Lung microvascular endothelial cell (primary cell): ENCODE measurements at places on chromosomes 3 and 15.

GRCh38 chr3:124353691-124354090 lies 361.8 kb upstream of the ROPN1 start:
- DNase-seq, result no peak

DNA sequence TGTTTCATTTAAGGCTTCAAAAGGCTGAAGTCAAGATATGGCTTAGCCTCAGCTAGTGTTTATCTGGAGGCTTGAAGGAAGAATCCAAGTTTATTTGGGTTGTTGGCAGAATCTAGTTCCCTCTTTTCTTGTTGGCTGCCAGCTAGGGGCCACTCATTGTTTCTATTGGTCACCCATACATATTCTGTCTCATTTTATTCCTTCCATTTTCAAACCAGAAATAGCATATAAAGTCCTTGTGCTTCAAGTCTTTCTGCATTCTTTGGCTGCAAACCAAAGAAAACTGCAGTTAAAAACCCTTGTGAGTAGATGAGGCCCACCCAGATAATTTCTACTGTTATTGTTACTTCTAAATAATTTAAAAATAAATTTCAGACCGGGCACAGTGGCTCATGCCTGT lies 301.7 kb downstream of the OXSM start:
- DNase-seq, result no peak

DNA sequence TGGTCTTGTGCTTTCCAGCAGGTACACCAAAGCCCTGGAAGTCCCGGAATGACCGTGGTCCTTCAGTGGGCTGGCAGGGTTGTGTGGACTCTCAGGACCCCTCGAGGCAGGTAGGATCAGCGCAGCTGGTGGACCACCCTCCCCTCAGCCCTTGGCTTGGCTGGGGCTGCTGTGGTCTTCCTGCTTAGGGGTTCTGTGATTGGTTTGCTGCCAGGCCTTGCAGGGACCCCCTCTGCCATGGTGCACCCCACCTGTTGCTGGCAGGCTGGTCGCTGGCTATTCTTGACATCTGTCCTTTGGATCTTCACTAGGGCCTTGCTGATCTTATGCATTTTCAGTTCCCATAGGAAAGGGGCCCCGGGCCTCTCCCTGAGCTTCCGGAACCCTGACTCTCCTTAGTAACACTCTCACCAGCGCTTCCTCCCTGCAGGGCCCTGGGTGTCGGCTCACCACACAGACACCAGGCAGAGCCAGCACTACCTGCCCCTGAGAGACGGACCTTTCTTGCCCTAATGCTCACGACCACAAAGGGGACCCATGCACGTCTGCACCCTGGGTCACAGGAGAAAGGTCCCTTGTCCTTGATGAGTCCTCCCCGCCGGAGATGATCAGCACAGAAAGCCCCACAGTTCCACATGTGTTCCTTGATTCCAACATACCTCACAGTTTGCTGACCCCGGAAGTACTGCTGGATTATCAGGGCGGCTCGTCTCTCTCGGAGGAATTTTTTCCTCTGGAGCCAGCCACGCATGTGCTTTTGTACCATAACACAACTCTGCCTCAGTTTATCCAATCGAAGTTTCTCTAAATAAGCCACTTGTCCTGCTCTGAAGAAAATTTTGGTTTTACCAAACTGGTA lies 51.7 kb downstream of the MYO5C start:
- no peak for DNase-seq

DNA sequence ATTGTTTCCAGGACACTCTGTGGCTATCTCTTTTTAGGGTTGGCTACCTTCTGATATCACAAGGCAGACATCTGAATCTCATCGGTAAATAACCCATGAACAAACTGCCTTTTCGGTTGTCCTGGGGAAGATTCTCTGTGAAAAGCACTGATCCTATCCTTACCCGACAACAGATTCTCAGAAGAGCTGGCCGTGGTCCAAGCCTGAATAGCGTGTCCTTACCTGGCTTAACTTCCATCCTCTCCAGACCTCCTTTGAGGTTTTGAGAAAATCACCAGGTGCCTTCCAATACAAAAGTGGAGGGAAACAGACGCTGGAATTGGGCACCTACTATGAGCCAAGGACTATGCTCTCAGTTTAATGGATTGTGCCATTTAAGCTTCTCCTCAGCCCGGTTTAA lies 87.4 kb upstream of the ARHGEF3 start:
- no peak for DNase-seq

- no peak for DNase-seq
These were observed 3.9 kb downstream of the TMED3 start for GRCh38 chr15:79314811-79315210.

DNA sequence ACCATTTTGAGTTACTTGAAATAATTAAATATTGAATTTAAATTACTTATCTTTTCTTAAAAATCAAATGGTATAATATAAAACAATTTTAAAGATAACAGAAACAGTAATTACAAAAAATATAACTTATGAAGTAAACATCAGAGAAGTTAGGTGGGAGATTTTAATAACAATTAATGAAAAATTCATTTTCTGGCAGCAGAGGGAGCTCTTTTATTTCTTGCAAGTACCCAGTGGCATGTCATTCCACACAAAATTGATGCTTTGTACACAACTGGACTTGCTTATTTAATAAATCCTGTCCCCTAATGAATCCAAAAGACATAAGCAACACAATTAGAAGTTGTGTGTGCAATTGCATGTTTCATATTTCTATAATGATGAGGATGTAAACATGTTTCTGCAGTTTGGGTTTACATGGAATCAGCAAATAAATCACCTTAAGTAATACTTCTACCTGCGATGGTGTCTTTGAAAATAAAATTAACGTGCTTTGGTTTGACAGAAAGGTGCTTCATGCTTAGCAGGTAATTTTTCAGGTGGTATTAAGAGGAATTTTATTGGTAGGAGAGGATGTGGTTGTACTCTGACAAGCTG lies 861.3 kb downstream of the ZPLD1 start:
- DNase-seq, result no peak

DNA sequence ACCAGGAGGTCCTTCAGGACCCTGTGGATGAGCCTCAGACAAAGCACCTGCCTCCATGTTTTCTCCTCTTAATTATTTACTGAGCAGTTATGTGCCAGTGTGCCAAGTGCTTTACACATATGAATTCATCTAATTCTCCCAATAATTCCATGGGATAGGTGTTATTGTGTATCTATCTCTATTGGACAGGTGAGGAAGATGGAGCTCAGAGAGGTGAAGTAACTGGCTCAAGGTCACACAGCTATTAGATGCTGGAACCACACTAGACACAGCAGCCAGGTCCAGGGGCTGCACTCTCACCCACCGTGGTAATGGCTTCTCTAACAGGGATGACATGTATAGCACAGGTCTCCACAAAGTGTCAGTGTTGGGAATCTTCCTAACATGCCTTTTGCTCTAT lies 70.2 kb downstream of the TLE3 start:
- DNase-seq, result no peak

DNA sequence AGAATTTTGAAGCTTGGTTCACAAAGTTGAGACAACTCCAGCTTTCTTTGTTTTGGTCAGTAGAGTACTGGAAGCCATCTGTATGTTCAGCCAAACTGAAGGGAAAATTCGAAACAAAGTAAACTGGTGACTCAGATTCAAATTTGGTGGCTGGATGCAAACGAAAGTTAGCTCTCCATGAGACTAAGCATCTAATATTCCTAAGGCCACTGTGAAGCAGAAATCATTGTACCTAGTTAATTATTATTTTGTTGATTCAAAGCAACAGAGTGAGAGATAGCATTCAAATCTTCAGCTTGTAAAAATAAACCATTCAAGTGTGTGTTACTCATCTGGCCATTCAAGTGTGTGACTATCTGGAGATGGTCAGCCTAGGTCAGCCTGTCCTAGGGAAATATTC lies 42.1 kb downstream of the NR2F2 start:
- DNase-seq, result no peak

DNA sequence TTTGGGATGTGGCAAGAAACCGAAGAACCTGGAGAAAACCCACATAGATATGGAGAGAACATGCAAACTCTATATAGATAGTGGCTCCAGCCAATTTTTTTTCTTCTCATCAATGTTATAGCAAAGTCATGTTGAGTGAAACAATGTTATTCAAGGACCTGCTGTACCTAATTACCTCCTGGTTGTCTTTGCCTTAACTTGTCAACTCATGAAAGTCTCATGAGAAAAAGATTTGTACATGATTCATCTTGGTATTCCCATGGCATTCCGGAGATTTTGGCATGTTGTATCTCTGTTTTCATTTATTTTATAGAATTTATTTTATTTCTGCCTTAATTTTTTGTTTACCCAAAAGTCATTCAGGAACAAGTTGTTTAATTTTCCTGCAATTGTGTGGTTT lies 303.8 kb upstream of the CDIN1 start:
- DNase-seq, result no peak

GRCh38 chr3:187931101-187931500 lies 185.8 kb upstream of the BCL6 start:
- DNase-seq, result no peak

- no peak for DNase-seq
These were observed 19.7 kb downstream of the GPR171 start for GRCh38 chr3:151183265-151183671.

GRCh38 chr3:125160606-125161371 lies 51.8 kb downstream of the SLC12A8 start:
- DNase-seq, result peak; percentile 30

GRCh38 chr3:183117056-183117455 lies 17.8 kb upstream of the MCCC1 start:
- no peak for DNase-seq

GRCh38 chr3:71428841-71429596 lies 154.5 kb downstream of the FOXP1 start:
- DNase-seq, result peak; percentile 96

GRCh38 chr3:194925614-194926013 lies 239.9 kb downstream of the FAM43A start:
- DNase-seq, result no peak

- DNase-seq, result no peak
These were observed 49.1 kb downstream of the CMTM7 start for GRCh38 chr3:32440611-32441350.

GRCh38 chr3:125262161-125262560 lies 49.6 kb upstream of the SLC12A8 start:
- no peak for DNase-seq

DNA sequence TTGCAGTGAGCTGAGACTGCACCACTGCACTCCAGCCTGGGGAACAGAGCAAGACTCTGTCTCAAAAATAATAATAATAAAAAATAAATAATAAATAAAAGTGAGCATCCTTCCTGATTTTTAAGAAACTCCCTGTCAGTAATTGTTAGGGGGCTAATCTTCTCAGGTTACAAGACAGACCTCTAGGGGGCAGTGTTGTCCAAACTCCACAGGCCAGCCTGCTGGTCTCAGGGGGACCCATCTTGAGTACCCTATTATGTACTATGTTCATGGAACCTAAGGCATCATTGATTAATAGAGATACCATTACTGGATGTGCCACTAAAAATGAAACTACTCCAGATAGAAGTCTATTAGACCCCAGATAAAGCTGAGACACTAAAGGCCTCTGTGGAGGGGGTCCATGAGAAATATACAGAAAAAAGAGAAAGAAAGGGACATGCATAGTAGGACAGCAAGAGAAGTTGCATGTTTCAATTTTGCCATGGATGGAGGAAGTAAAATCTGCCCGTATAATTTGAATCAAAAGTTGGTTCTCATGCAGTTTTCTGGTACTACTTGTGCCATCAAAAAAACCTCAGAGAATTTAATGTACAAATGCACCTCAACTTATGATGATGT lies 85.5 kb upstream of the CDV3 start:
- peak; percentile 60 for DNase-seq

DNA sequence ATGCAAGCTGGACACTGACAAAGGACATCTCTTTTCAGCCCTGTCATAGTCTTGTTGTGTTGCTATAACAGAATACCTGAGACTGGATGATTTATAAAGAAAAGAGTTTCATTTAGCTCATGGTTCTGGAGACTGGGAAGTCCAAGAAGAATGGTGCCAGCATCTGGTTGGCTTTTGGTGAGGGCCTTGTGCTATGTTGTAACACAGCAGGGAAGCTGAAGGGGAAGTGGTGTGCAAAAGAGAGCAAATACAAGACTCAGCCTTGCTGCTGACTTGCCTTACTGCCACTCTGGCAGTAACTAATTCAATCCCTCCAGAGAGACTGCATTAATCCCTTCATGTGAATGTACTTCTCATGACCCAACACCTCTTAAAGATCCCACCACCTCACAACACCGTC lies 356.3 kb upstream of the PROK2 start:
- no peak for DNase-seq

DNA sequence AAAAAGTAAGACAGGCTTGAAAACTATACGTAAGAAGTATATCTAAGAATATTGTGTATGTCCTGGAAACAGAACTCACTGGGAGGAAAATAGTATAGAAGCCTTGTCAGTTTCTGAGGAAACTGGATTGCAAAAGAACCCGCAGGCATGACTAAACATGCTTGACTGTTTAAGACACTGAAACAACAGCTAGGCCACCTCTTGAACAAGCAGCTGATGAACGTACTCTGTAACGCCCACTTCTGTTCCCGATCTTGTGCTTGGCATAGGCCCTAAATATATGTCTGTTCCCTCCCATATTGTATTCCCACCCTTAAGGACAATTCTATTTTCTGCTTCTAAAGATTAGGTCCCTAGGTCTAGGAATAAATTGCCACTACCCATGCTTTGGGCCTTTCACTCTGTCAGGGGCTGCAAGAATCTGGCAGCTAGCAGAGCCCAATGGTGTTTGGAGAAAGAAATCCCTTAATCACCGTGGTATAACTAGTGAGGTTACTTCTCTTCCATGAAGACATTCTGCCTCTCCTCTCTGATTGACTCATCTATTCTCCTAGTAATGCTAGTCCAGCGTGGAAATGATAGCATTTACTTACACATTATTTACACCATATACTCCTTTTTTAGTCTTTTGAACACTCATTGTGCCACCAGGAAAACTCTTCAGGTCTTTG lies 46.2 kb downstream of the CD200 start:
- no peak for DNase-seq

- DNase-seq, result no peak
These were observed 49.2 kb upstream of the RAD18 start for GRCh38 chr3:9012521-9012920.

DNA sequence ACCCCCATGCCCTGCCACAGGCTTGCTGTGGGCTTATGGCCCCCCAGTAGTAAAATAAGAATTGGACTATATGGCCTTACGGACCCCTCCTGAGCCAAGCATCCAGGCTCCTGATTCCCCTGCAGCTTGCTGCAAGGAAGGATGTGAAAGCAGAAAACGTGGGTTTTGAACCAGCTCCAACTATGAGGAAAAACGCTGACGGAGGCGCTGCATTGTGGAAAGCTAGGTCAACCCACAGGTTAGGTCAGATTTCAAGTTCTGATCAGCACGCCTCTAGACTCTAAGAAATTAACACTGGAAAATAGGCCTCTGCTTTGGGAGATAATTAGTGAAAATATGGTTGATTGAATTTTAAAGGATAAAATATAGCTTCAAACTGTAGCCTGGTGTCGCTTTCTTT lies 195.4 kb upstream of the HES1 start:
- DNase-seq, result no peak

GRCh38 chr15:39066677-39067076 lies 502.1 kb upstream of the RASGRP1 start:
- no peak for DNase-seq

- DNase-seq, result peak; percentile 68
These were observed 26.0 kb downstream of the POC1A start for GRCh38 chr3:52128118-52128683.
